SW 1271 (cell line): ENCODE measurements at places on chromosomes 4 and X.

DNA sequence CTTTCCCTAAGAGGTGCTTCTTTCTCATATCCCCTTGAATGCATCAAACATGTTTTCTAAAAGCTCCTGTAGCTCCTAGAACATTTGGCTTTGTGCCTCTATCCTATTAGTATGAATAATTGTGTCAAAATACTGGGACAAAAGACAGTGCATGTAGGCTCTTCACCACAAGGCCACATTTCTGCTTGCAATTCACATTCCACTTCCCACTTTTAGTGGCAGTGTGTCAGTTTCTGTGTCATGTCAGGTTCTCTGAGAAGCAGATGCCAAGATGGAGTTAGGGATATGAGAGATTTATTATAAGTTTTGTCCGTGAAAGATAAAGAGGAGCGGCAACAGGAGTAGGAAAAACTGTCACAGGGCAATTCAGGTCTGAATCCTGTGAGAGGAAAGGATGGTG, 61.3 kb upstream of the GPRIN3 start:
- no peak for DNase-seq

GRCh38 chr4:6758728-6759127, 23.8 kb upstream of the KIAA0232 start:
- no peak for DNase-seq

DNA sequence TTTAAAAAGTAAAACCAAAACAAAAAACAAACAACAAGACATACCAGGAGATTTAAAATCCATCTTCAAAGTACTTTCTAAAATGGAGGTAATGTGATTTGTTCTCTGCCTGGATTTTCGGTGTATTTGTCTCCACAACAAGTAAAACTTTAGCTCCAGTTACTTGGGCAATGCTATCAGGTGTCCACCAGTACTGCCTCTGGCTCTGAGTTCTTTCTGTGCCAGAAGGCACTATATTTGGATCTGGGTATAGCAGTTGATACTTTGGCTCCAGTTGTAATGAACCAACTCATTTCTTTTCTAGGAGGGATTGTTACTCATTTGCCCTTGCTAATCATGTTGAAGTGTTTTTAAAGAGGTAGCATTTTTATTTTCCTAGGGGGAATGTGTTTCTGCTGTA, 9.5 kb upstream of the PDLIM5 start:
- DNase-seq, result no peak

GRCh38 chr4:128123036-128123435, 61.9 kb downstream of the LARP1B start:
- DNase-seq, result no peak

DNA sequence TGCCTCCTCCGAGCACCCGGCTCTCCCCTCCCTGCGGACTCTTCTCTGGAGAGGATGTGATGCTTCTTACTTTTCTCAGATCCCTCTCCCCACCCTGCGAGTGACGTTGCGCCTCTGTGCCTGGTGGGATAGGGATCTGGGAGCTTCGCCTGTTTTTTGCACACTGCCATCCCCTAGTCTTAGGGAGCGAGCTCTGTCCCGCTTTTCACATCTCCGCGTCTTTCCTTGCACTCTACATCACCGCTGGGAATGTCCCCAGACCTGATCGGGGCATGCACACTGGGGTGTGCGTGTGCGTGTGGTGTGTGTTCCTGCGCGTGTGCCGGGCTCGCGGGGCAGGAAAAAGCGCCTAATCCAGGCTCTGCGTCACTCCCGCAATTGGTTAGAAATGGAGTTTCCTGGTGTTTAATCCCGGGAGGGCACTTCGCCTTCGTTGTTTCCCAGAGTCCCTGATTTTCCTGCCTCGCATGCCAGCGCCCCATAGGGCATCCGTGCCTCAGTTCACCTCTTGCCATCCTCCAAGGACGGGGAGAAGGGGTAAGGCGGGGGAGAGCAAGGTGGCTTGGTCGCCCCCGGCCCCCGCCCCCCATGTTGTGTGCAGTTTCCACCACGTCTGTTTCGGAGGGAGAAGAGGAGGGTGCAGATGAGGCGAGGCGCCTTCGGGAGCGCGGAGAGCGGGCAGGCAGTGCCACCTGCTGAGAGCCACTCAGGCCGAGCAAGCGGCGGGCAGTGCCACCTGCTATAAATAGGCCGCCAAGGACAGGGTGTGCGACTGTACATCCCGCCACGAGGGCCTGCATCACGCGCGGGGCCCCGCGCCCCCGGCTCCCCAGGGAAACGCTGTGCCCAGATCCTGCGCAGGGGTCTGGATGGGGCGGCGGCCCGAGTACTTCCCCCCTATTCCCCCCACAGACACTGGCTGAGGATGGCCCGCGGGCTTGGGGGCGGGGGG, 759 bp upstream of the TBC1D1 start:
- no peak for DNase-seq

- peak; percentile 51 for DNase-seq
Measured at GRCh38 chrX:153925739-153926551, at the start of gene ARHGAP4. Gene ARHGAP4 (minus strand): TSS chrX:153926264. CDS start chrX:153926202, 62 bp downstream.

DNA sequence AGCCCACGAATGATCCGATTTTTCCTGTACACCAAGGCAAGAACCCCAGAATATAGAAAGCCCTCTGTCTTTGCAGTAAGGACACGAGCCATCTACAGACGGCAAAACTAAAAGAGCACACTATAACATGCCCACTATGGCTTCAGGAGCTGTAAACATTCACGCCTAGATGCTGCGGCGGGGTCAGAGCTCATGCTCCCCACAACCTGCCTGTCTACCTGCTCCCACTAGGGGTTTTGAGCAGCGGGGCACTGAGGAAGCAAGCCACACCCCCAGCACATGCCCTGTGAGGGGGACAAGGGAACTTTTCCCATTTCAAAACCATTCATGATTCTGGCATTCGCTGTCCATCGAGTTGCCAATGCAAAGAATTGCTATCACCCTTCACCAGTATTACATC, 144.8 kb downstream of the PAPSS1 start:
- DNase-seq, result no peak

DNA sequence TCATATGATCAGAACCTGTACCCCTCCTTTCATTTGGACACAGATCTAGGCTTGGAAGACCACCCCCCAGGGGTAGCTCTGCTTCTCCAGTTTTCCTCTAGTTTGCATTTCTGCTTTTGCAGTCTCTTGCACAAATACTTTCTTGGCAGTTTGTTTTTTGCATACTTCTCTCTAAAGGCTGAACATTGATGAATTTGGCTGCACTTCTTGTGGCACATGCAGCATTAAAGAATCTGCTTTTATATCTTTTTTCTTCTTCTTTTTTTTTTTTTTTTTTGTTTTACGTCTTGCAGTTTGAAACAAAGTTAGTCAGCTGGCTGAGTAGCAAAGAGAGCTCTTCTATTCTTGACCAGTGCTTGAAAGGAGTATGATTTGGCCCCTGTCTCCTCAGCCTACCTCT, 273.0 kb downstream of the GLUD2 start:
- no peak for DNase-seq

- DNase-seq, result no peak
Measured at GRCh38 chrX:47840111-47840510, 3.4 kb downstream of the ZNF81 start.

DNA sequence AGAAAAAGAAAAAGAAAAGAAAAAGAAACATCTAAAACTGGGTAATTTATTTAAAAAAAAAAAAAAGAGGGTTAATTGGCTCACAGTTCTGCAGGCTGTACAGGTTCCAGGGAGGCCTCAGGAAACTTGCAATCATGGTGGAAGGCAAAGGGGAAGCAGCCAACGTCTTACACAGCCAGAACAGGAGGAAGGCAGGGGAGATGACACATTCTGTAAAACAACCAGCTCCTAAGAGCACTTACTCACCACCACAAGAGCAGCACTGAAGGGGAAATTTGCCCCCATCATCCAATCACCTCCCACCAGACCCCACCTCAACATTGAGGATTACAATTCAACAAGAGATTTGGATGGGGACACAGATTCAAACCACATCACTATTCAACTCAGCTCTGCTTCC, 36.8 kb upstream of the TMEM184C start:
- no peak for DNase-seq

- no peak for DNase-seq
Measured at GRCh38 chr4:94746746-94747145, 11.0 kb upstream of the BMPR1B start.

DNA sequence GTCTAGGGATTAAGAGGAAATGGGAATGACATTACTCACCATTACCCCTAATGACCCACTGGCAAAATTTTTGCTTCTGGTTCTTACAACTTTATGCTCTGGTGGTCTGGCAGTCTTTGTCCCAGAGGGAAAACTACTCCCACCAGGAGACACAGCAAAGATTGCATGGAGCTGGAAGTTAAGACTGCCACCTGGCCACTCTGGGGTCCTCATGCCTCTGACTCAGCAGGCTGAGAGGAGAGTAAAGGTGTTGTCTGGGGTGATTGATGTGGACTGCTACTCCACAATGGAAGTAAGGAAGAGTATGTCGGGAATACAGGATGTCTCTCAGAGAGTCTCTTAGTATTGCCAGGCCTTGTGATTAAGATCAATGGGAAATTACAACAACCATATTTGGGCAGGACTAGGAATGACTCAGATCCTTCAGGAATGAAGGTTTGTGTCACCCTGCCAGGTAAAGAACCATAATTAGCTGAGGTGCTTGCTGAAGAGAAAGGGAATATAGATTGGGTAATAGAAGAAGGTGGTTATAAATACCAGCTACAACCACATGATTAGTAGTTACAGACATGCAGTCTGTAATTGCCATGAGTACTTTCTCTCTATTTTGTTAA, 215.5 kb downstream of the GPAT3 start:
- DNase-seq, result no peak

GRCh38 chr4:131441004-131441688, 1707.9 kb upstream of the PCDH10 start:
- DNase-seq, result no peak

DNA sequence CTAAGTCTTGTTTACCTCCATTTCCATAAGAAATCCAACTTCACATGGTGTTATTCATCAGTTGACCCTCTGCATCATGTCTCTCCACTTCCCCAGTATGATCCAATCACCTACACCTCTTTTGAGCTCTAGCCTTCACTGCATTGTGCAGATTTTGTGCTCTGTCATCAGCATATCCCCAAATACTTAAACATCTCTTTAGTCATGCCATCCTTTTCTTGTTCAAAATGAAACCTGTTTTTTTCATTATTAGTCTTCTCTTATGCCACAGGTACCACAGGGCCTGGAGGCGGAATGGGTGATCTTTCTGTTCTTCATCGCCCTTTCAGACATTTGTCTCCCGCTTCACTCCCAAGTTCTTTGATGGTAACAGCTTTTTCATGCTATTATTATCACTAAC, 382.7 kb upstream of the GALNTL6 start:
- DNase-seq, result no peak

DNA sequence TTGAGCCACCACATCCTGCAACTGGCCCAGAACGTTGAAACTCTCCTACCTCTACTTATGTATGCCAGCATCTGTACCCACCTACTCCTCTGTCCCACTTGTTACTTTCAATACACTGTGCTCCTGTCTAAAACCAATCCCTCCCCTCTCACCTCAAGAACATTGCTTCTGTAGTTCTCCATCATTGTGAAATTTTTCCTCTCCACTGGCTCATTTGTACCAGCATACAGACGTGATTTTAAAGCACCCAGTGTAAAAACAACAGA, 25.5 kb upstream of the USO1 start:
- no peak for DNase-seq

GRCh38 chr4:5976431-5976830, 41.8 kb downstream of the C4orf50 start:
- DNase-seq, result no peak

GRCh38 chrX:150282953-150283352, 80.2 kb upstream of the MAMLD1 start:
- no peak for DNase-seq
